ENCODE measurements at places on chromosomes 16 and 17. TPM values are rescaled to one million over a fixed set of nuclear protein-coding genes. Genes with fewer than 3 reads are reported as not detected.
A peak's percentile ranks its signal among the peaks of the same experiment; 100 is the strongest.

GRCh38 chr17:48731355-48731754 is 2.8 kb upstream of the HOXB13 start:
- no peak for DNase-seq

- DNase-seq, result no peak
Measured at GRCh38 chr17:50947782-50948543, 81.8 kb upstream of the TOB1 start.

DNA sequence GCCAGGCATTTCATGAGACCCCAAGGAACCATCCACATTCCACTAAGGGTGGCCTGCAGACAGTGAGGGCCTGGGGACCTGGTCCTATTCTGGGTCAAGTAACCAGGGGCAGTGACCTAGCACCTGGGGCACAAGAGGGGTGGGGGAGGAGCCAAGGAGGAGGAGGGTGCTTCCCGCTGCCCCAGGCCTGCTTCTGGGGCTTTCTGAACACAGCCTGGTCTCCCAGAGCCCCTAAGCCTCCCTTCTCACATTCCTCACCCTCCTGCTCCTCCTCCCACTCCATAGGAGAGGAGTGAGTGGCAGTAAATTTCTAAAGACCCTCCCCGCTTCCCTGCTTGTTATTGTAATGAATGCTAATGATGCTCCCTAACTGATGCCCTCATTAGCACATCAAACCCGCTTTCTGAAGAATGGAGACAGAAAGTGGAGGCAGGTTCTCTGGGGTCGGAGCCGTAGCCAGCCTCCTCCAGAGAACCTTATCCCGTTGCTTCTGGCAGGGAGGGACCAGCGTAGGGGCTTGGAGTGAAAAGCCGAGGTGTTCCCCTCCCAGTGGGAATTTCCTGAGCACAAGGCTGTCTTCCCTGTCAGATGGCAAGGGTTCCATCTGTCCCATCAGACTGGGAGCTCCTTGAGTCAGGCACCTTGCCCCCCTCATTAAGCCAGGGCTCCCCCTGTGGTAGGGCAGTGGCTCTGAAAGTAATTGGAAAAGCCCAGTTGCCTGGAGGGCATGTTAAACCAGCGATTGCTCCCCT is 3.7 kb upstream of the SRCIN1 start:
- no peak for DNase-seq

DNA sequence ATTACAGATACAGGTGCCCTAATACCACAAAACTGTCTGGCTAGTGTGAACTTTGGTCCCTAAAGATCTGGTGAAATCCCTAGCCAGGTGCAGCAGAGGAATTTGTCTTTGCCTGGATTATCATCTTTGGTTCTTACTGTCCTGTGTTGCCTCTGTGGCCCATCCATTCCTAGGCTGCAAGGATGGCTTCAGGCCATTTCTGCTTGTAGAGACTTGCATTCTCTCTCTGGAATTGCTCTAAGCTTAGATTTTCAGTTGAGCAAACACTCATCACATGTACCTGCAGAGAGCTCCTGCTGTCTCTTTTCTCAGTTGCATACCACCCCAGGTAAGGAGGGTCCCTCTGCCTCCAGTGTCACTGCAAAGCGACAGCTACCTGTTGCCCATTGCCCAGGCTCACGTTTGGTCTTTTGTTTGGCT is 114.9 kb downstream of the PRKCA start:
- DNase-seq, result no peak

DNA sequence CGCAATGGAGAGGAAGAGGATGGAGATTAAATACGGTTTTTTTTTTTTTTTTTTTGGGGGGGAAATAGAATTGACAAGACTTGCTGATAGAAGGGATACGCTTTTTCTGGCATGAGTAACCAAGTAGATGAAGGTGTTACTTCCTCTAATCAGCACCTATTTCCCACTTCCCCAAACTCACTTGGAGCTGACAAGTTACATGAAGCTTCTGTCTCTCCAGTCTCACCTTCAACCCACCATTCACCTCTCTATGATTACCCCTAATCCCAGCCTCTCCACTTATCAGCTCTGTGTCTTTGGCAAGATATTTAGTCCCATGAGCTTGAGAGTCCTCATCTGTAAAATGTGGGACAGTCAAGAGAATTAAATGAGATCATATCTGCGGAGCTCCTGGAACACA is 185.9 kb upstream of the HS3ST3A1 start:
- DNase-seq, result no peak

GRCh38 chr16:76121636-76122035 is 155.6 kb upstream of the CNTNAP4 start:
- DNase-seq, result no peak

DNA sequence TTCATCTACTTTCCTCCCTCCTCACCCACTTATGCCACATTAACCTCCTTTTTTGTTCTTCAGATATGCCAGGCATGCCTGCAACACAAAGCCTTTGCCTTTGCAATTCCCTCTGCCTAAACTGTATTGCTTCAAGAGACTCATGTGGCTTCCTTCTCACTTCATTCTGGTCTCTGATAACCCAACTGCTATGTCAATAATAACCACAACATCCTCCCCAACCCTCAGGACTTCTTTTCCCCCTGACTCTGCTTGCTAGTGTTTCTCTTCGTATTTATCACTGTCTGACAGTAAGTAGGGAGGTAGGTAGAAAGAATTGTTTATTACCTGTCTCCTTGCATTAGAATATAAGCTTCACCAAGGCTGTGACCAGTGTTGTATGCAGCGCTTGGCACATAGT is 22.4 kb downstream of the RBL2 start:
- no peak for DNase-seq

GRCh38 chr16:75053791-75054555 is 55.1 kb downstream of the ZNRF1 start:
- DNase-seq, result no peak

DNA sequence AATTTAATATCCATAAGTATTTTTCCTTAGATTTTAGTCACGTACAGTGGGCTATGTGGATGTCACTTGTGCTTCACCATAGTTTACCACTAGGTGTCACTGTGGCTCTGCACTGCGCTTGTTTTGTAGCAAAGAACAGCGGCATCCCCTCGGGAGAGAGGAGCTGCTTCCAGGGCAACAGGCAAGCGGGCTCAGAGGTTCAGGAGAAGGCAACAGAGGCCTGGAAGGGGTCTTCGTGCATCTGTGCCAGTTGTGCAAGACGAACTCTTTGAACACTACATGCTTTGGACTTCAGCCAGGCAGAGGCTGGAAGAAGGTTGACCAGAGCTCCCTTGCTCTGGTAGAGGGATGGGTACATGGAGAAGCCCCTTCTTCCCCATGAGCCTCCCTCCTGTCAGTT is 20.6 kb downstream of the CYB561 start:
- DNase-seq, result peak; percentile 92

GRCh38 chr17:53633856-53634255 is 188.9 kb upstream of the KIF2B start:
- no peak for DNase-seq

GRCh38 chr17:28841901-28842281 is 699 bp downstream of the FAM222B start:
- DNase-seq, result no peak

- no peak for DNase-seq
Measured at GRCh38 chr16:85610059-85610445, 3.1 kb upstream of the GSE1 start.

DNA sequence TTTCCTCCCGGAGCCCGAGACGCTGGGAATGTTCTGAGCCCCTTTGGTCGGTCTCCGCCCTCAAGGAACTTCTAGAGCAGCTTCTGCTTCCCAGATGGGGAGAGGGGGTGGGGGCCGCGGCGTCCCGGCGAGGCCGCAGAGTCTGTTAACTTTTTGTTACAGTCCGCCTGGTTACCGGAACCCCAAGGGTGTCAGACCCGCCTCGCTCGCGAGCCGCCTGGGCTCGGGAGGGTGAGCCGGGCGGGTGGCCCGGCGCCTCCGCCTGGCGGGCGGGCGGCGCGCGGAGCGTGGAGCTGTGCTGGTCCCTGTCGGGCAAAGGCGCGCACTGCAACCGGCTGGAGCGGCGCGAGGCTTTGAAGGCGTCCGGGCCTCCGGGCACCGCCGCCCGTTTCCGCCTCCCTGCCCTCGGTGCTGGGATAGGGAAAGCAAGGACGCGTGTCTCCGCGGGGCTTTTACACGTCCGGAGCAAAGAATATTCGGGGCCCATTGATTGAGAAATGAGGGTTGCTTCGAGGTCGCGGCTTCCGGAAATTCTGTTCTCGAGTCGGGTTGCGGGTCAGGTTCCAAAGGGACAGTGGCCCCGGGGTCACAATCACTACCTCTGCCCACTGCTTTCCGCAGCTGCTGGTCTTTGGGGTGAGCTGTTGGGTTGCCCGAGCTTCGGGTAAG is 1.7 kb downstream of the HS3ST3B1 start:
- peak; percentile 83 for DNase-seq

DNA sequence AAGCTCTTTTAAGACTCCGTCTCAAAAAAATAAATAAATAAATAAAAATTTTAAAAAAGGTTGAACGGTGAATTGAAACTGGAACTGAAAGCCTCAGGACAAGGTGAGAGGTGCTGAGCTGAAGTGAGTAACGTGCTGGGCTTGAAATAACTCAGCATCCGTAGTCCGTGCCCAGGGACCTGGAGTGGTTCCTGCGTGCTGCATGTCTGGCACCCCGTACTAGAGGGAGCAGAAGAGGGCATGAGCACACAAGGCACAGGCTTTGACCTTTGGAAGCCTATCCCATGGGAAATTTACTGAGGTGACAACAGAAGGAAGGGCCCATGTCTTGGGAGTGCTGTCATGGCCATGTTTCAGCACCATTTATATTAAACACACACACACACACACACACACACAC is 4.5 kb upstream of the MEIOB start:
- DNase-seq, result no peak

GRCh38 chr16:78443542-78444364 is 344.3 kb downstream of the WWOX start:
- DNase-seq, result peak; percentile 0

GRCh38 chr16:69286941-69287713 is 24.0 kb upstream of the VPS4A start:
- peak; percentile 88 for DNase-seq

DNA sequence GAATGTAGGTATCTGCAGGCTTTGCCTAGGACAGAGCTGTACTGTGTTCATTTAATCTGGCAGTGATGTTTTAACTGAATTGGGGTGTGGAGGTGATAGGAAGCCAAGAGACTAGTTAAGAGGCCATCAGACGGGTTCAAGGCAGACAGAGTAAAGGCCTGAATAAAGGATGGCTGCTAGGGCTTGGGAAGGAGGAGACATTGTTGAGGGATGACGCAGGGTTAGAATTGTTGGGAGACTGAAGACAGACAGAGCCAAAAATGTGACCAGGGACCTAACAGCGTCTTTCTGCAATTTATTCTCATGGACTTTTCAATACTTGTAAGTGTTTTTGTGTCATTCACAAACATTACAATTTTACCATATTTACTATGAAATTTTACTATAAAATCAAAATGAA is 48.6 kb upstream of the MYH10 start:
- peak; percentile 58 for DNase-seq

- no peak for DNase-seq
Measured at GRCh38 chr16:77076839-77077238, 114.2 kb upstream of the MON1B start.

DNA sequence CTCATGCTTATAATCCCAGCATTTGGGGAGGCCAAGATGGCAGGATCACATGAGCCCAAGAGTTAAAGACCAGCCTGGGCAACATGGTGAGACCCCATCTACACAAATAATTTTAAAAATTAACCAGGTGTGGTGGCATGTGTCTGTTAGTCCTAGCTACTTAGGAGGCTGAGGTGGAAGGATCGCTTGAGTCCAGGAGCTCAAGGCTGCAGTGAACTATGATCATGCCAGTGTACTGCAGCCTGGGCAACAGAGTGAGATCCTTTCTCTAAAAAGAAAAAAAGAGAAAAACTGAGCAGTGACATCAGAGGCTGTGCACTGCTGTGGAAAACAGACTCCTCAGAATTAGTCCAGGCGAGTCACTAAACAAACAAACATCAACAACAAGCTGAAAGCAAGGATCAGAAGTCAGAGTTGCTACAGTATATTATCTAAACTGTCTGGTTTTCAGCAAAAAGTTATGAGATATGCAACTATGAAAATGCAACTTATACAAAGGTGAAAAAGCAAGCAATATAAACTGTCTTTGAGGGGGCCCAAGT is 39.3 kb downstream of the CBFB start:
- no peak for DNase-seq

DNA sequence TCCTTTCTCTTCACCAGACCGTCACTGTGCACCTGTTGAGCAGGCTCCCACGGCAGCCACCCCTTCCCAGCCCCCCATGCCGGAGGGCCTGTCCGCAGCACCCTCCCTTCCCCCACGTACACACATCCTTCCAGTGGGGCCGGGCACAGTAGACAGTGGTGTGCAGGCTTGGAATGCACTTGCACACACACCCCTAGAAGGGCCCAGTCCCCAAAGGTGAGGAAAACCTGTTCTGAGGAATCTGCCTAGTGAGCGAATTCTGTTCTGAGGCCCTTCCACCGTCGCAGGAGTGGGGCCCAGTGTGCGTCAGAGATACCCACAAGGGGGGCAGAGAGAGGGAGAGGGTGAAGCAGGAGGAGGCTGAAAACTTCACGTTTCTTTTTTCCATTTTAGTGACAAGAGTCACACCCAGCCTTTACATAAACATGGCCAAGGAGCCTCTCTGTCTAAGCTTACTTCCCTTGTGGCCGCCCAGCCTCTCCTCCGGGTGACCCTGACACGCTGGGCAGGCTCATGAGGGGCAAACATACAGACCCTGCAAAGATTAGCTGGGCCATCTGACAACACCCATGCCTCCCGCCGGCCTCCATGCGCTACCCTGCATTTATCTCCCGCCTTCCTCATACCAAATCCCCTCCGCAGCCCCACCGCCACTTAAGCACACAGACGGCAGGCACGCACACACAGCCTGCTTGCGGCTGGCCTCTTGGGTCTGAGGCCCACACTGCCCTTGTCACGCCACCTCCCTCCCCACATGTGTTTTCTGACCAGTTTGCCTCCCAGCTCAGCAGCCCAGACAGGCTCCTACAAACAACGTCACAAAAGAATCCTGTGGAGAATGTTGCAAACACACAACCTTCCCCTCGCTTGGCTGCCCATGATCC is 1.8 kb downstream of the ZBTB4 start:
- DNase-seq, result peak; percentile 88

The ZNF785 gene
- 8.3 TPM for total RNA-seq

The ICAM2 gene
- total RNA-seq, result 3.0 TPM

The CA4 gene
- not detected for total RNA-seq

The PYDC1 gene
- not detected for total RNA-seq

The SLFN12 gene
- total RNA-seq, result 58.1 TPM

The MBTD1 gene
- 15.7 TPM for total RNA-seq

The CACNG5 gene
- total RNA-seq, result not detected

The PGAP3 gene
- total RNA-seq, result 11.1 TPM

The DYNLRB2 gene
- total RNA-seq, result not detected

The SCARF1 gene
- 1.3 TPM for total RNA-seq

The FOXF1 gene
- total RNA-seq, result 1.6 TPM

Data from fibroblast of the aortic adventitia (primary cell).